ENCODE measurements at places on chromosomes 2 and 18.
A peak's percentile ranks its signal among the peaks of the same experiment; 100 is the strongest.

DNA sequence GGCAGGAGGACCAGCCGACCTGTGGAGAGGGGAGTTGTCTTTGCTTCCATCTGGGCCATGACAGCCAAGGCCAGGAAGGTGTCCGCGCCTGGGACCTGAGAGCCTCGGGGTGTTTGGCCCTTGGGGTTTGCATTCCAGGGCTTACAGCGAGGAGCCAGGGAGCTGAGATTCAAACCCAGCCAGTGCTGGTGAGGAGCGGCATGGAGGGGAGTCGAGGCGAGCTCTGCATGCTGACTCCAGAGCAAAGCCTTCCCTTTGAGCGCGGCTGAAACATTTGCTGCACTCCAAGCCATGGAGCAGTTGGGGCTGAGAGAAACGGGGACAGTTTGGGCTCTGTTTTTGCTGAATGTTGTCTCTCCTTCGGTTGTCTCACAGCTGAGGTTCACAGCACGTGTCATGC lies 77.4 kb downstream of the TWIST2 start:
- DNase-seq: no peak

GRCh38 chr2:14256890-14257289 lies 375.6 kb upstream of the LRATD1 start:
- no peak for DNase-seq

DNA sequence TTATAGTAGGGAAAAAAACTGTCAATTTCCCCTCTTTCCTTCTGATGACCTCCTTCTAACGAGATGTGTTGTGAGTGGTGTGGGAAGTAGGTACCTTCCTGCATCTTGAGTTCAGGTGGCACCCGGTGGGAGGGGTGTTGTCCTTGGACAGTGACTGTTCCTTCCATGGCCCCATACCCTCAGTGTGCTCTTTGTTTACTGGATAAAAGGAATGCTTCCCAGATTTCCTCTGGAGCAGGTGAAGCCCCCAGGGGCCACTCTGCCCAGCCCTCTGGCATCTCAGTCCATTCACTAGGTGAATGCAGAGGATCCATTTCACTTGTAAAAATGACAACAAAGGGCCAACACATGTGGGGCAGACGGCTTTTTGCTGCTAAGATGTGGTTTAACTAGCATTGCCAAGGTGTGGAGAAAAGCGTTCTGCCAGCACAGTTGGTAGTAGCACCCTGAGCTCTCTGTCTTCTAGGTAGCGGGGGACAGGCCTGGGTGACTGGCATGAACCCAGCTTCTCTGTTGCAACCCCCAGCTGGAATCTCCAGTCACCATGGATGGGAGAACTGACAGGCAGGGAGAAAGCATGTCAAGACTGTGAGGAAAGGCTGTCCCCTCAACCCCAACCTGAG lies 6.9 kb downstream of the GDF7 start:
- no peak for DNase-seq

GRCh38 chr2:11554399-11554716 lies 20.5 kb downstream of the GREB1 start:
- DNase-seq: no peak

DNA sequence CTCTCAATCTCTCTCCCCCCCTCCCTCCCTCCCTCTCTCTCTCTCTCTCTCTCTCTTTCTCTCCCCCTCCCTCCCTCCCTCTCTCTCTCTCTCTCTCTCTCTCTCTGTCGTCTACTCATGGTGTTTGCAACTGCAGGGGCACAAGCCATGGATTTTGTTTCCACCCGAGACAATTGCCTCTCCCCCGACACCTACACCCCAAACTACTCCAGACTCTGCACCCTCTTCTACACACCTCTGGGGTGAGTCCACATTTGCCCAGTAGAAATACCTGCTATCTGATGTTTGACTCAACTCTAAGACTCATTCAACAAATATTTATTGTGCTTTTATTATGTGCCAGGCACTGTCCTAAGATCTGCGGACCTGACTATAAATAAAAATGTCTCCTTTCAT lies 93.7 kb downstream of the TMEM17 start:
- DNase-seq: no peak

DNA sequence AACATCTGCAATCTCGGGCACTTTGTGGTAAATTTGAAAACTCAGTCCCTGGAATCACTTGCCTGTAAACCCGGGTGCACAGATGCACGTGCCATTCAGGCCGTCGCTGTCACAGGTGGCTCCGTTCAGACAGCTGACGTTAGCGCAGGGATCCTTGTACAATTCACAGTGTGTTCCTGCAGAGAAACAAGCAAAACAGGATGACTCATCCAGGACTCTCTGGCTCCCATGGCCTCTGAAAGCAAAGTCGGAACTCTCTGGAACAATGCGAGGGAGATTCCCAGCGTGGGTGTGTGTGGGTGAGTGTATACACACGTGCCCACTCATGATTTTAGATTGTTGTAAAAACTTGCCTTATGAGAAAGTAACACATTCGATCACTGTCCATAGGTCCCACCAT lies 136.1 kb upstream of the PID1 start:
- DNase-seq: peak; percentile 31

DNA sequence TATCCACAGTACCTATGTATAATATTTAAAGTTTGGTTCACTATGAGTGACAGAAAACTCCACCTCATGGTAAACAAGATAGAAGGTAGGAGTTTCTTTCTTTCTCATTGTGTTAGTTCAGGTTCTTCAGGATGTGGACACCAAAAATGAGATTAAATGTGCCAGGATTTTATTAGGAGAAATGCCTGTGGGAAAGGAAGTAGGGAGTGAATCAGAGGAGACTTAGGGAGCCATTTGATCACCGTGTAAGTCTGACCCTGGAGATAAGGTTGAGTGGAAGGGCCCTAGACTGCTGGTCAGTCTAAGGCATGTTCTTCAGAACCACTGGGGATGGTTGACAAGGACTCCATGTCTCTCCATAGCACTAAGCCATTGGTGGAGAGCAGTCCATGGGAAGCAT lies 8.1 kb downstream of the AOX1 start:
- no peak for DNase-seq

DNA sequence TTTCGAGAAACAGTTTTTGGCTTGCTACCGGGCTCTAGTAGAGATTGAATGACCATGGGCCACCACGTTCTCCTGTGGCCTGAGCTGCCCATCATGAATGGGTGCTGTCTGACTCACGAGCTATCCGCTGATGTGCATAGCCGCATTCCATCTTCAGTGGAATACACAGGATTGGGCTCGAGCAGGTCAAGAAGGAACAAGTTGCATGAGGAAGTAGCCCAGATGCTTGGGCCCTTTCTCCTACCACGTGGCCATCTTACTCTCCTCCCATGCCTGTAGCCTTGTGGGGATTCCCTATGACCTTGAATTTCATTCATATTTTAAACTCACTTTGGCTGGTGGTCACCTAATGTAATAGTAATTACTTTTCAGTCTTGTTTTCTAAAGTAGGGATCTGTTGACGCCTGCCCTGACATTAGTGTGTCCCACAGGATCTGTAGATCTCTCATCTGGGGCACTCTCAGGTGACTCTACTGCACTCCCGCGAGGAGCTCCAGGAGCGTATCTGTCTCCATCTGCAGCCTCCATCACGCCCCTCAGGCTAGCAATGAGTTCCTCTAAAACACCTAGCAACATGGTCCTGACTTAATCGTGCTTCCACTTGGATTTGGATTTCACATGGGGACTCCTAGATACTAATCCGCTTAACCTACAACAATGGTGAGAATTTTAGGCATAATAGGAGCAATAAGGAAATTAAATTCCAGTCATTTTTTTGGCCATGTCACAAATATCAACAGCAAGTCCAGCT lies 67.8 kb downstream of the PSMG2 start:
- DNase-seq: no peak

GRCh38 chr2:149611100-149611820 lies 23.7 kb upstream of the MMADHC start:
- no peak for DNase-seq

GRCh38 chr2:37907501-37908225 lies 17.4 kb upstream of the RMDN2 start:
- no peak for DNase-seq

DNA sequence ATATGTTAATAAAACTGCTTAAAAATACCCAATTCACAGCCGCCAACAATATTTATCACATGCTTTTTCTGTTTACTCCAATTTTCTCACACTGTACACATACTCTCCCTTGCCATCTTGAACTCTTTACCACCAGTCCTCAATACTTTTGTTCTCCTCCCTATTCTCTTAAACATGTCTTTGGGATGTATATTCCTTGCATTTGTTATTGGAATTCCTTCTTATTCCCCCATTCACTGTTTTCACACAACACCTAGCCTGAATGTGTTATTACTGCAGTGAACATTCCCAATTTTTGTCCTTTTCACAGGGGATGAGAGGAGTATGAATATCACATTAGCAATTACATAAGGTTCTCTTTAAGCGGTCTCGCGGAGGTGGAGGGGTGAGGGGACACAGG lies 94.7 kb downstream of the USP34 start:
- DNase-seq: no peak

GRCh38 chr2:122565364-122565763 lies 809.9 kb downstream of the TSN start:
- no peak for DNase-seq

GRCh38 chr2:117832332-117832731 lies 17.8 kb downstream of the DDX18 start:
- no peak for DNase-seq

DNA sequence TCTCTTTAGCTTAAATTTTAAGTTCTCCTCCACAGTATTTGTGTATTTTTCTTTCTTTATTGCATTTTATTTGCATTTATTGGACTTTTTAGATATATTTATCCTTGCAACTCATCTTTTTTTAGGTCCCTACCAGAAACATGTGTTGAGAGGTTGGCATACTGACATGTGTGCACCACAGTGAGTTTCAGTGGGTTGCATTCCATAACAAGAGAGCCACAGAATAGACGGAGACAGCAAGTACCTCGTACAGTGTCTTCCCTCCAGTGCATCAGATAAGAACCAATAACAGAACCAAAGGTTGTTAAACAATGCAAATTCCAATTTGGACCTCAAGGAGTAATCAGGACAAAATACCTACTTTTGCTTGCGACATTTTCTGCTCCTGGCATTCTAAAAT lies 111.9 kb downstream of the DNAH7 start:
- DNase-seq: no peak

DNA sequence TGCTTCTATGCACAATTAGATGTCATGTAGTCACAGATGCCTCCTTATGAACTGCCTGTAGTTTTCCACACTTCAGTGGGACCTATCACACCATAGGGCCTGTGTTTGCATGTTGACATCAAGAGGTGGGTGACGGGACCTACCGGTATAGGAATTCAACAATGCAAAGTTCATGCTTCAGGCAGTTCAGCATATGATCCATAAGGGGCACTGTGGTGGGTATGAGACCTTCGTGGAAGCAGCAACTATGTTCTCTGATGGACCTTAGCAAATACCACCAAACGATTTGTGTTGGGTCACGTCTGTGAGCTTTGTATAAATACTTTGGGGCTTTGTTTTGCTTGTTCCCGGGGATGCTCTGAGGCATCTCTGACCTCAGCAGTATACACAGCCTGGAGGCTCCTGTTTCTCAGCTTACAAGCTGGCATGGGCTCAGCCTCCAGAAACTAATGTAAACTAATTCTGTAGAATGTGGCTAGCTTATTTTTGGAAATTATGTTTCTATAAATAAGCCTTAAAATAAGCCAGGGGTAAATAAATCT lies 111.6 kb downstream of the DTNA start:
- DNase-seq: no peak

GRCh38 chr2:96819128-96819875 lies 3.2 kb downstream of the CNNM3 start:
- DNase-seq: peak; percentile 94

GRCh38 chr2:178108176-178108575 lies 4.1 kb upstream of the RBM45 start:
- no peak for DNase-seq

Data from HuH-7.5 (cell line).